MCF 10A (cell line): ENCODE measurements at places on chromosomes 7 and 10. TPM values are rescaled to one million over a fixed set of nuclear protein-coding genes. Genes with fewer than 3 reads are reported as not detected.

The CAV2 gene
- 155 and 171 TPM in 2 replicates for total RNA-seq

The NPFFR1 gene
- not detected in 2 replicates for total RNA-seq

The CPA1 gene
- total RNA-seq = not detected in 2 replicates

The IGFBP1 gene
- total RNA-seq = not detected in 2 replicates

The NEUROG3 gene
- not detected in 2 replicates for total RNA-seq
